ENCODE measurements at places on chromosomes 6 and 20. TPM values are rescaled to one million over a fixed set of nuclear protein-coding genes. Genes with fewer than 3 reads are reported as not detected.

GRCh38 chr6:124955108-124955856, 7.0 kb upstream of the RNF217 start:
- DNase-seq = no peak

- no peak for DNase-seq
Measured at GRCh38 chr6:13648850-13649249, 33.7 kb downstream of the NOL7 start.

DNA sequence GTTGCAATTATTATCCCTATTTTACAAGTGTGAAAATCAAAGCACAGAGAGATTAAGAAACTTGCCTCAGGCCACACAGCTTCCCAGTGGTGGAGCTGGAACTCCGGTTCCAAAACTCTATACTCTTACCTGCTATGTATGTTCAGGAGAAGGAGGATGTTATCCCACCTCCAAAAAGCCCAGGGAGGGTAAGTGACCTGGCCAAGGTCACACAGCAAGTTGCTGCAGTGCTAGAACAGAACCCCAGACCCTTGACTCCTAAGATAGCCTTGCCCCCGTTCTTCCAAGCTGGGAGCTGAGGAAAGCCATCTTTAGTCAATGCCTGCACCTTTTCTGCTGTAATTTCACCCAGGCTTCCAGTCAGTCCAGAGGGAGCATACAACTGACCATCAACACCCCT, 42.3 kb downstream of the BPIFB1 start:
- no peak for DNase-seq

- DNase-seq = no peak
Measured at GRCh38 chr6:42423244-42423643, 28.5 kb downstream of the TRERF1 start.

GRCh38 chr6:16568128-16568527, 193.1 kb downstream of the ATXN1 start:
- no peak for DNase-seq

The OLIG3 gene
- not detected for total RNA-seq

- DNase-seq = no peak
Measured at GRCh38 chr20:23832775-23833513, 6.4 kb upstream of the CST2 start.

- DNase-seq = no peak
Measured at GRCh38 chr6:18389479-18389878, 2.3 kb downstream of the RNF144B start.

The DXO gene
- total RNA-seq = 15.7 TPM

The ADAT2 gene
- 37.6 TPM for total RNA-seq

DNA sequence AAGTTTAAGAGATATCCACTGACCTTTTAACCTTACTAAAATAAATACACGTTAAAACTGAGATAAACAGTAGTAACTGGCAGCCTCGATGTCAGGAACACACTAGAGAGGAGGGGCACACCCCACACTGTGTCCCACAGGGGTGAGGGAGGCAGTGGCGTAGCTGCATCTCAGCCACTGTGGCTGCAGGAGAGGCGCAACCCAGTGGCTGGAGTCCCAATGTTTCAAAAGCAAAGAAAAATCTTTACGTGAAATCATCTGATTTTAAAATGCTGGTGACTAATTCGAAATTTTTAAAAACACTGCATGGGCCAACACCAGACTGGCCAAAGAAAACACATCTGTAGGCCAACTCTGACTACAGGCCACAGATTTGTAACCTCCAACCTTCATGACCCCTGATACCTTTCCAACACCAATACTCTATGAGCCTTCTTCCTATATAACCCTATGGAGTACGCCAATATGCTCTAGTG, 54.7 kb downstream of the TRAM2 start:
- no peak for DNase-seq

GRCh38 chr6:6314596-6314995, 5.9 kb downstream of the F13A1 start:
- DNase-seq = no peak

The GMPR gene
- 1.0 TPM for total RNA-seq

DNA sequence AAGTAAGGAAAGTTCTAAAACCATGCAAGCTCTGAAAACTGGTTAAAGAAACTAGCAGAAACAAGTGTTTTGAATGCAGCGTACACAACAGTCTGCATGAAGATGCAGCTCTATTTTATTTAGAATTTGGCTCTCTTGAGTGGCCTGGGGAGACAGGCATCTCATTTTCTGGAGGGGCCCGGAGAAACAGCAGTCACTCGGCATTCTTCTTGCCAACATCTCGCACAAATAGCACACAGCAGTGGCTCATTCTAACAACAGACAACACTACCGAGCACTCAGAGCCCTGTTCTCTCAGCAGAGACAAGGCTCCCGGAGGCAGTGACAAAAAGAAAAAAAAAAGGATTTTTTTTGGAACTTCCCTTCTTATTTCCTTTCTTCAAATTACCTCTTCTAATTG, 108.5 kb upstream of the STMND1 start:
- no peak for DNase-seq

DNA sequence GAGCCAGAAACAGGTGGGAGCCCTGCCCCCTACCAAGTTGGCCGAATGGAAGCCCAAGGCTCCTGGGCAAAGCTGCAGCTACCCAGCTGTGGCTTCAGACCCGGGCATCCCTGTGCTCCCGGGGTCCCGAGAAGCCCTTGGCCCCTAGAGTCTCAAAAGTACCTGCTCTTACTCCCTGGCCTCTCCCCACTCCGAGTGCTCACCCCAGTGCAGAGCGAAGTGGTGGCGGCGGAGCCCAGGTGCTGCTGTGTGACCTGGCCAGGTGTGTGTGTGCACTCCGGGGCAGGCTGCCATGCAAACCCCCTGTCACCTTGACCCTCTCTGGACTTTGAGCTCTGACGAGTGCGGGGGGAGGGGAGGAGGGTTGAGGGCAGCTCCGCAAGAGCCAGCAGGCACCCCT, 493.8 kb upstream of the MANEA start:
- no peak for DNase-seq

DNA sequence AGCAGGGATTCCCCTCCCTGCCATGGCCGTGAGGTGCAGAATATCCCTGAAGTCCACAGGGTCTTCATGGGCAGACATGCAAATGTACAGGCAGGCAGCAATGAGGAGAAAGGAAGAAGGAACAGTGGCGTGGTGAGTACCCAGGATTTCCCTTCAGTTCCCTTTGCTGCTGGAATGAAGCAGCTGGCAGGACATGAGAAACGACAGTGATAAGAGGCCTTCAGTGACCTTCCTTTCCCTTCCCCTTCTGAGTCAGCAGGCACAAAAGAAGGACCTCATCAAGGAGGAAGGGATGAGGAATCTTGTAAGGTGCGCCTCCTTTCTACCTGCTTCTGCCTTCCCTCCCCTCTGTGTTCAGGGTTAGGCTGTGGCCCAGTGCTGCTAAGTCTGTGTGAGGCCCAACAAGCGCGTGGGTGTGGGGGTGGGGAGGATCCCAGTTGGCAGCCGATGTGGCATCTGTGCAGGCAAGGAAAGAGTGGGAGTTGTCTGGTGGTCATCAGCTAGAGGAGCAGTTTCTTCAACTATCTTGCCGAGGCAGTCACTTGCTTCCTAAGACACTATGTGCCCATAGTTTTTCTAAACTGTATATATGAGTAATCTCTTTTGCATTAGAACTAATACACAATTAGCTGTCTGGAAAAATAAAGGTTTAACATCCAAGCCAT, 29.5 kb upstream of the FBXO9 start:
- DNase-seq = no peak

GRCh38 chr6:37354526-37355384, 972 bp downstream of the RNF8 start:
- DNase-seq = no peak

DNA sequence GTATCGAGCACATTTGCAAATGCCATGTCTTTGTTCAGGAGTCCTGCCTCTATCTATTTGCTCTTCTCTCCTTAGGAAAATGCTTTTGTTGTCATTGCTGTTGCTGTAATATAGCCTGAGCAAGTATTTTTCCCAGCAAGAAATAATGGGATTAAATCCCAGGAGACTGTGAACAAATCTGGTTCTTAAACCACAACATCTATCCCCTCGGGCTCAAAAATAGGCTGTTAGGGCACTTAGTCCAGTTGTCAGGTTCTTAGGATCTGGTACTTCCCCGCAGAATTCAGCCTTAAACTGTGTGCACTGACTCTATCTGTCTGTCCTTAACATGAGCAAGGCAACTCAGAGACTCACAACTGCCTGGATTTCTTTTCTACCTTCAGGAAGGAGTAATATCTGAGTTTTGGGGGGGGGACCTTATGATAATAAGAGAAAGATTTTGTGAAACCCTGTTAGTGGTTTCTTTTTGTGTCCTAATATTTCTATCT, 437.5 kb downstream of the HTR1B start:
- no peak for DNase-seq

The C2 gene
- total RNA-seq = 1.4 TPM

The RIN2 gene
- not detected for total RNA-seq

GRCh38 chr6:165308926-165309731, at the start of gene C6orf118:
Gene C6orf118, minus strand, starts transcription at chr6:165309605. Its CDS starts 19 bp downstream, at chr6:165309586.
- DNase-seq = no peak

DNA sequence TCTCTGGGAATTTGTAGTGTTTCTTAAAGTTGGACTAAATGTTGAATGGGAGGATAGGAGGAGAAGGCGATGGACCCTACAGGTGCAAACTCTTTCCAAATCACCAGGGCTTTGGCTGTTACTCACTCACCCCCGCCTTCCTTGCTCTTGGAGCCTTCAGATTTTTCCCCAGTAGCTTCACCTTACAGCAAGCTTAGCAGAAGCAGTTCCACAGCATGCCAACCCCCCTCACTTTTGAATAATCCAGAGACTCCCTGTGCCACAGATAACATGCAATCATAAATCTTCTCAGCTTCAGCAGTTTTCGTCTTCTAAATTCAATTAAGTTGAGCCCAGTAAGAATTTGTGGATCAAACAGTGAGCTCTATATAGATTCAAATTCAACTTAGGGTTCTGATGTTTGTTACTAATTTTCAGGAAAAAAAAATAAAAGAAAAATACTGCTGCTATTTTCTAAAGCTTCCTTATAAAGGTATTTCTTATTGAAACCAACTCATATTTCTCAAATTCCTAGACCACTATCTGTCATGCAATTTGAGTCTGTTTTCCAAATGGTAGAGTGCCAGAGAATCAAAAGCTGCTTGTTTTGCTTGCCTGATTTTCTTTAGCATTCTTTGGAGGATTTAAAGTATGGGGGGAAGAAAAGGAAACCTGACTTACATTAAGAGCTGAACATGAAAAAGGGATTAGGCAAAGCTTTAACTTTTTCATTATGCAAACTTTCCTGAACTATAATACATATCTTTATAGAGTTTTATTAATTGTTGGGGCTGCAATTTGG, 166.4 kb downstream of the EYA4 start:
- DNase-seq = no peak

The SIRPD gene
- total RNA-seq = not detected

GRCh38 chr6:3744211-3744900, 7.2 kb downstream of the PXDC1 start:
- DNase-seq = no peak

The ZC2HC1B gene
- total RNA-seq = not detected

The NFYA gene
- 28.1 TPM for total RNA-seq

- no peak for DNase-seq
Measured at GRCh38 chr20:49715466-49715865, 1.8 kb upstream of the B4GALT5 start.

- no peak for DNase-seq
Measured at GRCh38 chr20:10077886-10078285, 43.1 kb downstream of the ANKEF1 start.

The TTI1 gene
- total RNA-seq = 35.7 TPM

DNA sequence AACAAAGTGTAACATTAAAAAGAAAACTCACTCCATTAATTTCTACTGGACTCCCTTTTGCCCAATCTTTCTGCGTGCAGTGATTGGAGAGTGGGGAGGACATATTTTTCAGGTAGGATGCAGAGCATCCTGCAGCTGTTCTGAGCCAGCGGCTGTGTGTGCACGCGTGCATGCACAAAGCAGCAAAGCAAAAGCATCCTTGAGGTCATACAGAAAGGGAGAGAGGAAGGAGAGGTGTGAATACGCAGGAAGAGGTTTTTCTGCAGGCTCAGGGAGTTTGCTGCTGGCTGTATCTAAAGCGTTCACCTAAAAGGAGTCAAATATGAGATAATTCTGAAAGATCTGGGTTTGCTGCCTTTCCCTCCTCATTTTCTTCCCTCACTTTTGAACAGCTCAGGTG, 108.4 kb downstream of the HUS1B start:
- DNase-seq = no peak

The STMND1 gene
- total RNA-seq = not detected

The DDX39B gene
- 579 TPM for total RNA-seq

- no peak for DNase-seq
Measured at GRCh38 chr20:57471496-57472372, 53.2 kb downstream of the CTCFL start.

The C6orf47 gene
- total RNA-seq = 19.3 TPM

The SAMD5 gene
- 0.48 TPM for total RNA-seq

DNA sequence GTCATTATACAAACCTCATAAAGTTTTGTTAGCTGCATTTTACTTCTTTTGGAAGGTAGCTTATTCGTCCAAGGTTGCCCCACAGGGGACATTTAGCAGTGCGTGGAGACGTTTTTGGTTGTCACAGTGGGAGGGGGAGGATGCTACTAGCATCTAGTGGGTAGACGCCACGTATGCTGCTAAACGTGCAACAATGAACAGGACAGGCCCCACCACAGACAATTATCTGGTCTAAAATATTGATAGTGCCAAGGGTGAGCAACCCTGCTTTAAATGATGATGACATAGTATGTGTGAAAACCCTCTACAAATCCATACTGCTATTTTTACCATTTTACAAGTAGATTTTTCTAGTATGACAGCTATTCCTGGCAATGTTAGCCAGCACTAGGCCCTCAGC, 13.9 kb upstream of the GCNT2 start:
- DNase-seq = no peak

The SULF2 gene
- total RNA-seq = 0.48 TPM

DNA sequence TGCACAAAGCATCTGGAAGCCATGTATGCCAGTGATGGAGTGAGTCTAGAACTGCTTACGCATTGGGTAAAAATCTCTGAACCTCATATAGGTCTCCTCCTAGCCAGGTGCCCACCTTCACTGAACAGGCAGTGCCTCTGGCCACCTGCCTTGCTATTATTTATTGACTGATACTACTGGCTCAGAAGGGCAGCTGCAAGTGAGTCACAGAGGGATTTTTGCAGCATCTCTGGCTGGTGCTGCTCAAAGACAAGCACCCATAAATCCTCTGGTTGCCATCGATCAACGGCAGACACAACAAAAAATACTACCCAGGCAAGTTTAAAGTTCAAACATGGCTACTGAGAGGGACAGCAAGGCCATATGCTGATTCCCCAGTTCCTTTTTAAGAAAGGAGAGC, 279.4 kb downstream of the UBE3D start:
- no peak for DNase-seq

The CRISP3 gene
- total RNA-seq = not detected

The BPIFB2 gene
- not detected for total RNA-seq

DNA sequence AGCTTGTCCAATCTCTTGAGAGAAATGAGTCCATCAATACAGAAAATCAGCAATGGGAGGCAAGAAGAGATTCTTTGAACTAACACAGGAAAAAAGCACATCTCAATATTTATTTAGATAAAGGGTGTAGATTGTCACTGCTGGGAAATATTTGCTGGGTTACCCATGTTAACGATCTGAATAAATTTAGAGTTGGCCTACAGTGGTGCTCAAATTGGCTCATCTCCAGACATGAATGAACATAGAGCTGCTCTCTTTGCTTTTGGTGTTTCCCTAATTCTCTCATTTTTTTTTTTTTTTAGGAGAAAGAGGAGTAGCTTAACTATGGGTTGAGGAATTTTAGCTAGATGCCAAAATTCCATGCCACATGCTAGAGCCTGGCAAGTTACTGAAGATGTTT, 471.2 kb downstream of the PKHD1 start:
- no peak for DNase-seq
